Activated CD4-positive, alpha-beta T cell treated with anti-CD3 and anti-CD28 coated beads, Interleukin-2, amount 50 U/mL, for 1 hour (primary cell): ENCODE measurements at places on chromosomes 5 and 9.

- no peak for DNase-seq
These were observed 198.8 kb downstream of the PRELID2 start for GRCh38 chr5:145636371-145636770.

DNA sequence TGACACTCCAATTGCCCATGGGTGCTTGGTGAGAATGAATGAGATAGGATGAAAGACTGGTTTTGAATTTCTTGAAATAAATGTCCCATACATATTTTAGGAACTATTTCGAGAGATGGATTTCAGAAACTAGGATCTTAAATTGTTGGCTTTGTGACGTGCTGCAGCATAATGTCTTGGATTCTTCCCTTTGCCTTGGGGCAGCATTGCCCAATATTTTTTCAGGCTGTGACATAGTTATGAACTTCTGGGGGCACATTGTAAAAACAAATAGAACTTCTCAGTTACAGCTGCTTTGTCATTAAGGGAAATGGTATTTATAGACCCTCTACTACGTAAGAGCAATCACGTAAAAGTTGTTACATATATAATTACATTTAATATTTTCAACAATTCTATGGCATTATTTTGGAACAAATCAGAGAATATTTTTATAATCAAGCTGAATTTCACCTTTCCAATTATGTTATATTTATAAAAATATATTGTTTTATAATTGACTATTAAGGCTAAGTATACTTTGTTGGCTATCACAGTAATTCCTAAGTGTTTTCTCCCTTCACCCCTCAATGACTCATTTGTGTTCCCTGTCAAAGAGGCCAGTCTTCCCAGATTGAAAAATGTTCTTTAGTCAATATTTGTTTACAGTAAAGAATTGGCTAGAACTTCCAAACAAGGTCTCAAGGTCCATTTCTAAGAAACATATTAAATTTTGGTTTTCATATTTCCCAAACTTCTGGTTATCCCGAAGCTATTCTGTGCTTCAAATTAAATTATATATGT lies 1388.3 kb upstream of the ACO1 start:
- DNase-seq, result no peak

GRCh38 chr5:100444961-100445360 lies 90.2 kb upstream of the FAM174A start:
- no peak for DNase-seq

- DNase-seq, result no peak
These were observed 290.1 kb downstream of the ADAMTS6 start for GRCh38 chr5:65191554-65192135.

DNA sequence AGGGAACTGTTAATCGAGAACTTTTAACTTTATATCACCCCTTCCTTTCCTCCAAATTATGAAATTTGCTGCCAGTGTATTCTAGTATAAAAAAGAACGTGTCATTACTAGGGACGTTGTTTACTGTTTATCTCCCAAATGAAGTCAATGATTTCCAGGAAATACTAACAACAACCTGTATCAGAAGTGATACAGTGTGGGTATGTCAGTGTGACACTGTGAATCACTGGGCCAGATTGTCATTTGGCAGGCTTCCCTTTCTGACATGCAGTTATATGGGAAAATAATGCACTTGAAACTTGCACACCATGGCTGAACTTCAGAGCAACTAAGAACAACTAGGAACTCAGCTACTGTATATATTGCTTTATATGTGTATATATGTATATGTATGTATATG lies 12.6 kb downstream of the ZNF462 start:
- no peak for DNase-seq

DNA sequence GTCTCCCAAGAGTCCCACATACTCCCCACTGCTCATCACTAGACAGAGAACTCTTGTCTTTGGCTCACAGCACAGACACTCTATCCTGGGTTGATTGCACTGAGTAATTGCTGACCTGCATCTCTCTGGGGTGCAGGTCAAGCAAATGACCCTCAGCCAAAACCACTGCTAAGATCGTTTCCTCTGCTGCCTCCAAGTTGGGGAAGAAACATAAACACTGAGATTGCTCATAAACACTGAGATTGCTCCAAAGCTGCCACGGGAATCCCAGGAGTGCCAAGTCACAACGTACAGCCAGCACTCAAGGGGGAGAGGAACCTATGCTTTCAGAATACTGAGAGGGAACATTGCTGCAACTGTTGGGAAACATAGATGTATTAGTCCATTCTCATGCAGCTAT lies 1402.1 kb upstream of the ACO1 start:
- DNase-seq, result no peak

GRCh38 chr9:94908011-94908563 lies 181.6 kb downstream of the AOPEP start:
- DNase-seq, result no peak

GRCh38 chr9:135865531-135865930 lies 41.8 kb downstream of the CAMSAP1 start:
- no peak for DNase-seq

GRCh38 chr5:40842351-40842750 lies 1.2 kb downstream of the CARD6 start:
- DNase-seq, result no peak

GRCh38 chr5:123474228-123474627 lies 37.7 kb upstream of the CSNK1G3 start:
- DNase-seq, result no peak

DNA sequence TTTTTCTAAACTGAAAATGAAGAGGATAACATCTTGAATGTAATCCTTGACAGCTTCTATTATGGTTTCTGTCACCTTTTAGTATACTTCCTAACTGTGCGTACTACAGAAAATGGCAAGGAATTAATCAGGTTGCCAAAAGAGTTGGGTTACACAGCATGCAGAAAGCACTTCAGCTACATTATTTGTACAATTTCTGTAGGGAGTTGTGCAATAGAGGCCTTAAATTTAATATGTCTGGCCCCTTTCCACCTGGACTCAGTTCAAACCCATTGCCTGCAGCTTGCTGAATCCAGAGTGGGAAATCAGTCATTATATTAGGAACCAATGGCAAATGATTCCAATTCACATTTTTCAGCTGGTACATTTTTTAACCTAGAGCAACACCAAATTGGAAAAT lies 549.7 kb downstream of the CSNK1G3 start:
- DNase-seq, result no peak

- no peak for DNase-seq
These were observed 3.2 kb downstream of the TDRD7 start for GRCh38 chr9:97415146-97415545.

- DNase-seq, result no peak
These were observed 55.8 kb downstream of the RFK start for GRCh38 chr9:76338418-76338817.

- DNase-seq, result no peak
These were observed 847.9 kb downstream of the EFNA5 start for GRCh38 chr5:106822851-106823250.

DNA sequence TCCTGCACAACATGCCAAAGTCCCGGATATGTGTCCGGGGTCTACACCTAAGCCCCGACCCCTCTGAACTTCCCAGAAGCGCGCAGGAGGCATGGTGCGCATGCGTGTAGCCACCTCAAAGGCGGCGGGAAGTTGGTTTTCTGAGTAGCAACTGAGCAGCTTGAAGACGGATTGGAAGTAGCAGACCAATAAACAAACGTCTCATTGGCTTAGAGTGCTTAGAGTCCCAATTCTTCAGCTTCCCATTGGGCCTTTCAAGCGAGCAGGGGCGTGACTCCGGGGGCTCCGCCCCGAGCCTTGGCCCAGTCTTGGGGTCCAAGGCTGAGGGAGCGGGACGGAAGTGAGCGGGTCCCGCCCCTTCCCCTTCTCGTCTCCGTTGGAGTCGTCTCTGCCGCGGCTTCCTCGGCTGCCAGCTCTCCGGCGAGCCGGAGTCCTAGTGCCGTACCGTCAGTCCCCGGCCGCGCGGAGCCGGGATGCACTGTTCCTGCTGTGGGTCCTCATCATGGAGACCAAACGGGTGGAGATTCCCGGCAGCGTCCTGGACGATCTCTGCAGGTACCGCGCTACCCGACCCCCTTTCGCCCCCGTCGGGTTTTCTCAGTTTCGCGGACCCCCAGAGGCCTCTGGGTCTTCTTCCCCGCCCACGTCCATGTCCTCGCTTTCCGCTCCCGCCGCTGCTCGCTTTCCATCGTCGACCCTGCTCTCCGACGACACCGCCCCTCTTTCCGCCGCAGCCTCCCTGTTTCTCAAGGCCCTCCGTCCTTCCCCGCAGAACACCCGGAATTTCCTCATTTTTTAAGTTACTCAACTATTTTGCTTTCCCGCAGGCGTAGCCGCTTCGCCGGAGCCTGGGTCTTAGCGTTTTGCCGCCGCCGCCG lies at the start of gene DCP2:
Gene DCP2 (plus strand): TSS at position 367 of the 878 bp plus-strand sequence. CDS start 136 bp downstream, at position 503.
- DNase-seq, result peak; percentile 91

GRCh38 chr9:133569121-133569785 lies 34.7 kb downstream of the ADAMTSL2 start:
- DNase-seq, result no peak

GRCh38 chr9:114883709-114884108 lies 46.7 kb downstream of the TNFSF8 start:
- DNase-seq, result no peak

- DNase-seq, result no peak
These were observed 172.6 kb upstream of the PAPPA start for GRCh38 chr9:115980976-115981375.

DNA sequence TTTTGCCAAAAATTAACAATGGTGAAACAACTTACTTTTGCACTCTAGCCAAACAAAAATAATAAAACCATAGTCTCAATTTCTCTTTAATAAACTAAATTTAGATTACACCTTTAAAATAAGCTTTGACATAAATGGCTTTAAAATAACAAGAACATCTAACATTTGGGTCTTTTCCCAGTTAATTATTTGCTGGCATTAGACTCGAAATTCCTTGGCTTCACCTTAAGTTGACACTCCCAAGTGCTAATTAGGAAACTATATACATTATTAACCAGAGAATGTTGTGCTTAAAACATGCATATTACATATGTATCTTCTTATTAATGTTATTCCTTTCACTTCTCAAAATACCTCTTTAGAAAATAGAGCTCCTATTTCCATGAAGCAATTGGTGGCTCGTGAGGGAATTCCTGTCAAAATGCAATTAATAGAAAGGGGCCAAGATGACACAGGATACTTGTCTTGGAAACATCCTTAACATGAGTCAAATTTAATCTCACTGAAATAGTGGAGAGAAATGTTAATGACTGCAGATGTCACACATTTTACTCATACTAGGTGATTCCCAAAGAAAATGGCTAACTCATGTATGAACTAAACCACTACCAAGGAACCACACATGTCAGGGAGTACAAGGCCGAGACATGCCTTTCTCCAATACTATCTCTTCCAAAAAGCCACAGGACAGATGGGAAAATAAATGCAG lies 932.9 kb upstream of the DMAC1 start:
- DNase-seq, result no peak

DNA sequence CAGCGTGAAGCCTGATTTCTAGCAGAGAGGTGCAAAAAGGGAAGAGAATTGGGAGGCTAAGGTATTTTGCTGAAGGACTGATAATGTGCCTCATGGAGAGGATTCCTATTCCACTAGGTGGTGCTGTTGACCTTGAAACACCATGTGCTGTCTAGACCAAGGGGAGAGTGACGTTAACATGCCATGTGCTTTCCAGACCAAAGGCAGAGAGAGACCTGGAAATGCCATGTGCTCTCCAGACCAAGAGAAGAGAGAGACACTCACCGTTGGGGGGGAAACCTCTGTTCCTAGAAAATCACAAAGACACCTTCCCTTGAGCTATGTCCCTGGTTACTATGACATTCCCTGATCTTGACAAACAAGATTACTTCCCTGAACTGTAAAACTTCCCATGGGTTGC lies 286.0 kb upstream of the TUSC1 start:
- no peak for DNase-seq

- no peak for DNase-seq
These were observed 184.7 kb downstream of the C9orf50 start for GRCh38 chr9:129435988-129436717.

DNA sequence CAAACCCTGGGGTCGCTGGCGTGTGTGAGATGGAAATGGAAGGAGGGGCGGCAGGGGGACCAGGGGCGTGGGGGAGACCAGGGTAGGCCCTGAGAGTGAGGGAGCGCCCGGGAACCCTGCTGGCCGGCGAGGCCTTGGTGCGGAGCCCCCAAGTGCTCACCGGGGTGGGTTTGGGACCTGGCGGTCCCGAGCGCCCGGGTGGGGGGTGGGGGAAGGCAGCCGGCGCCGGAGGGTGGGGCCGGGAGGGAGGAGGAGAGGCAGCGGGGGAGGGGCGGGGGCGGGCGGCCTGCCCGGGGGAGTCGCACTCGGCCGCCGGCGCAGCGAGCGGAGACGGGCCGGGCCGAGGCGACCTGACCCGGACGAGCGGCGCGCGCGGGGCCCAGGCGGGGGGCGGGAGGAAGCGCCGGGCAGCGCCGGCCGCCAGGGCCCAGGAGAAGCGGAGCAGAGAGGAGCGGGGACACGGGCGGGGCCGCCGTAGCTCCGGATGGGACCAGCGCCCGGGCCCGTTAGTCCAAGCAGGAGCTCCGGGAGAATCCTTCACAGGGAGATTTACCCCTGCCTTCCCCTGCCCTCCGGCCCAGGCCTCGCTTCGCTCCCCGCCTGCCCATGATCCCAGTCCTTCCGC lies at the start of gene NPR2:
Gene NPR2 (plus strand): TSS at position 295 of the 625 bp plus-strand sequence. CDS start 818 bp downstream, outside the sequence.
- no peak for DNase-seq

DNA sequence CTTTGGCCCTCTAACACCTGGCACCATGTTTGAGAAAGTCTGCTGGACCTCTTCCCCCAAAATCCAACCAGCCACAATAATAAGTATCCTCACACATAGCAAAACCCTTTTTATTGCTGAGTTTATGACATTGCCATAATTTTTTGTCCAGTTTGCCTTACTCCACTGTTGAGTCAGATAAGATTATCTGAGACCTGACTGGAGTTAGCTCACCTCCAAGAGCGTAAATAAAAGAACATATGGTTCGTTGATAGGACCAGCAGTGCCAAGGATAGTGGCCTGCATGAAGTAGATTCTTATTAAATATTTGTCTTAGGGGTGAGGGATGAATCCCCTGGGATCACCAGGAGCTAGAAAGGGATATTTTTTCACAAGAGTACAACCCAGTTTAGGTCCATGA lies 510.6 kb upstream of the MPDZ start:
- no peak for DNase-seq

DNA sequence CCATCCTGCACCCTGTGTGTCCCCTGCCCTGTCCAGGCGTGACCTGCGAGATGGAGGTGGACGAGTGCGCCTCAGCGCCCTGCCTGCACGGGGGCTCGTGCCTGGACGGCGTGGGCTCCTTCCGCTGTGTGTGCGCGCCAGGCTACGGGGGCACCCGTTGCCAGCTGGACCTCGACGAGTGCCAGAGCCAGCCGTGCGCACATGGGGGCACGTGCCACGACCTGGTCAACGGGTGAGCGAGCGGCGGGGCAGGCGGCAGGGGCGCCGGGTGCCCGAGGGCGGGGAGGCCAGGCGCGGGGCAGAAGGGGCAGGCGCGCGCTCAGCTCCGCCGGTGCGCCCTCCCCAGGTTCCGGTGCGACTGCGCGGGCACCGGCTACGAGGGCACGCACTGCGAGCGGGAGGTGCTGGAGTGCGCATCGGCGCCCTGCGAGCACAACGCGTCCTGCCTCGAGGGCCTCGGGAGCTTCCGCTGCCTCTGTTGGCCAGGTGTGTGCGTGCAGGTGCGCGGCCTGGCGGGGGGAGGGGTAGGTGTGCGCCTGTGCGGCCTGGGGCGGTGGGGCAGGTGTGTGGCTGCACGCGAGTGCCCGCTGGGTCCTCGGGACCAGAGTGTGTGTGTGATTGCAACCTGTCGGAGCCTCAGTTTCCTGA lies 10.0 kb downstream of the CRB2 start:
- no peak for DNase-seq

- no peak for DNase-seq
These were observed 408.8 kb upstream of the IRX1 start for GRCh38 chr5:3186736-3187405.
